ENCODE measurements at places on chromosomes 3 and 15. TPM values are rescaled to one million over a fixed set of nuclear protein-coding genes. Genes with fewer than 3 reads are reported as not detected.

SCAMP5 gene
- total RNA-seq, result 58.0 TPM

LINGO1 gene
- total RNA-seq, result 35.1 TPM

GRCh38 chr3:160225176-160226025, at the start of gene C3orf80:
Gene C3orf80 (plus strand): TSS chr3:160225422. CDS start chr3:160225636, 214 bp downstream.
- peak; percentile 45 for DNase-seq
- peaks cover 7% of the 10 kb centered on the region for H3K4me1 ChIP-seq
- H3K27ac ChIP-seq, result peak within 1 kb of the TSS; percentile 59
- H3K27me3 ChIP-seq, result peaks cover 65% of the 10 kb centered on the region
- H3K4me3 ChIP-seq, result peak within 1 kb of the TSS; percentile 74
- H3K36me3 ChIP-seq, result no peaks in the 10 kb centered on the region

- peaks cover 40% of the 10 kb centered on the region for H3K4me1 ChIP-seq
- H3K36me3 ChIP-seq, result peaks cover 9% of the 10 kb centered on the region
- no peak for DNase-seq
- peak overlapping the region; percentile 97 for H3K27ac ChIP-seq
Measured at GRCh38 chr3:177196456-177197040, 734 bp downstream of the TBL1XR1 start.

DNA sequence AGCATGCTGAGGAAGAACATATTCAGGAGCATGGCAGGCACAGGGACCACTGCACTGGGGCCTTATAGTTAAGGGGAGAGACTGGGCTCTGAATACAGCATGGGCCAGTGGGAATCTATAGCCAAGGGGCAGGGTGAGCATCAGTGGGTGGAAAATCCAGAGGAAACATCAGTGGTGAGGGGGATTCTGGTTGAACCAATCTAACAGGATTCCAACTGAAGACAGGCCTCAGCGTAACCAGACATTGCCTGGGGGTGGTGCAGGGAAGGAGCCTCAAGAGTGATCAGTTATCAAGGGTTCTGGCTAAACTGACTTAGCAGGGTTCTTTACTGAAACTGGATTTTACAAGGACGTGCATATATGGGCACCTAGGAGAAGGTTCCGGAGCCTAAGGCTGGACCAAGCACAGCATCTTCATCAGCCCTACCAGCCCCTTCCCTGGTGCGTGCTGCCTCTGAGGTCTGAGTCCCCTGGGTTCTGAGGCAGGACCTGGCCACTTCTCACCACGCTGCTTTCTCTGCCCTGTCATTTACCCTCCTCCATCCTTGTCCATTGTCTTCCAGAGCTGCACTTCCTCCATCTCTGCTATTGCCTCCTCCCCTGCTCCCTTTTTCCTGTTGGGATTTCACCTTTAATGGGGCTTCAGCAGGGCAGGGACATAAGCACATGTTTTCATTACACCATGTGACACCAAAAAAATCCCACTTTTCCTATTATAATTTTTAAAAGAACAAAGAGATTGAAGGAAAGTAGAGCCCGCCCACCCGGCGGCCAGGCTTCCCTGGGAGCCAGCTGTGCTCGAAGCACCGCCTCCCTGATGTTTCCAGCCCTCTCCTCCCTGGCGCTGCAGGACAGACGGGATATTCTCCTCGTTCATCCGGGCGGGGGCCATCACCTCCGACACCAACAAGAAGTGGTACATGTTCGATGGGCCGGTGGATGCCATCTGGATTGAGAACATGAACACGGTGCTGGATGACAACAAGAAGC, 52.1 kb downstream of the DNAH1 start:
- H3K27ac ChIP-seq, result no peak overlapping the region
- no peaks in the 10 kb centered on the region for H3K4me1 ChIP-seq
- H3K27me3 ChIP-seq, result peaks cover 12% of the 10 kb centered on the region

- no peak overlapping the region for H3K4me3 ChIP-seq
- no peak for DNase-seq
- H3K4me1 ChIP-seq, result no peaks in the 10 kb centered on the region
- no peak overlapping the region for H3K27ac ChIP-seq
Measured at GRCh38 chr3:170893895-170894294, 14.5 kb downstream of the EIF5A2 start.

DNA sequence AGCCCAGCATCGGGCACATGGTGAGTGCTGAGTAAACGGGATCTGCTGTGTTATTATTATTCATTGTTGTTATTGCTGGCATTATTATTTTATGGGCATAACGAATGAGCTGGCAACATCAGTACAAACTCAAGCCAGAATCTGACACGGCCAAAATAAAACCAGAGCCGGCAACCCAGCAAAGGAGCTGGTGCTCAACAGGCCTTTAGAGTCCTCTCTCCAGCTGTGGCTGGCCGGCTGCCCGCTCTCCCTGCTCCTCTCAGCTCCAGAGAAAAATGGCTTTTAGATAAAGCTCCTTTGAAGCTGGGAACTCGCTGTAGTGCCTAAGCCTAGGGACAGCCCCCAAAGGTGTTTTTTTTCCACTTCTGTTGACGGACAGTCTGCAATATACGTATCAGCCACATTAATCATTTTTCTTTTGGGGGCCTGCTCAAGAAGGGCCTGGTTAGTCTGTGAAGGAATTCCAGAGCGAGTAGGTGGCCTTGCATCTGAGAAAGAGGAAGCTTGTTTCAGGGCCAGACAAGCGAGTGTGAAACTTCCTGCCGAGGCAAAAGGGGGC, 193.9 kb upstream of the UBE2E1 start:
- H3K4me1 ChIP-seq, result peaks cover 8% of the 10 kb centered on the region
- H3K27ac ChIP-seq, result peak overlapping the region; percentile 37
- no peaks in the 10 kb centered on the region for H3K36me3 ChIP-seq
- DNase-seq, result no peak
- H3K4me3 ChIP-seq, result no peak overlapping the region

GRCh38 chr3:143217283-143217682, 97.7 kb downstream of the CHST2 start:
- H3K27ac ChIP-seq, result no peak overlapping the region
- no peak for DNase-seq
- H3K4me3 ChIP-seq, result no peak overlapping the region
- H3K27me3 ChIP-seq, result no peaks in the 10 kb centered on the region
- peaks cover 4% of the 10 kb centered on the region for H3K4me1 ChIP-seq

- peaks cover 17% of the 10 kb centered on the region for H3K4me1 ChIP-seq
- H3K27ac ChIP-seq, result no peak overlapping the region
- H3K4me3 ChIP-seq, result no peak overlapping the region
Measured at GRCh38 chr3:50170689-50171088, 15.6 kb downstream of the SEMA3F start.

GRCh38 chr3:10933470-10933804, 59.1 kb upstream of the SLC6A1 start:
- H3K27me3 ChIP-seq, result peaks cover 26% of the 10 kb centered on the region
- no peak for DNase-seq
- no peak overlapping the region for H3K27ac ChIP-seq
- H3K36me3 ChIP-seq, result no peaks in the 10 kb centered on the region
- no peak overlapping the region for H3K4me3 ChIP-seq

GRCh38 chr15:81091889-81092558, 42.0 kb upstream of the CFAP161 start:
- no peaks in the 10 kb centered on the region for H3K36me3 ChIP-seq
- DNase-seq, result no peak
- H3K27ac ChIP-seq, result no peak overlapping the region
- H3K4me1 ChIP-seq, result no peaks in the 10 kb centered on the region
- H3K4me3 ChIP-seq, result no peak overlapping the region

DNA sequence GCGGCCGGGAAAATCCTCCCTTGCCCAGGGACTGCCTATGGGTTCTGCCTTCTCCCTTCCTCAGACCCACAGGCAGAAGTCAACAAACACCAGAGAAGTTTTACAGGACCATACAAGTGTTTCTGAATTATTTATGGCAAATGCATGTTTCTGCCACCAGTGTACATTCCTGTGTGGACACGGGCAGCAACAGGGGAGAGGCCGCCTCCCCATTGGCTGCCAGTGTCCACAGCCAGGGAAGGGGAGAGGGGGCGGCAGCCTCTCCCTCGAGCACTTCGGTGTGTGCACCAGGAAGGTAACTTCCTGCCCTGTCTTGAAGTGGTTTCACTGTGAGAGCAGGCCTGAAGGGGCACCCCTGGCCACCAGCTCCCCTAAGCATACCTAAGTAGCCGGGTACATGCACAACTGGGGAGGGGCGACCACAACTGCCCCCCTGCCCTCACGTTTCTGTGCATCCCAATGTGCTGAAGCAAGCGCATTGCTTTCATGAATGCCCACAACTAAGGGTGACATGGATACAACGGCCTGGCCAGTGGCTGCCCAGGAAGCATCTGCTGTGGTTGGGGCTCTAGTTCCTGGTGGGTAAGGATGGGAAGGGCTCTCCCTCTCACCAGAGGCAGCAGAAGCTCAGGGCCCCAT, 14.8 kb upstream of the SHISA5 start:
- H3K36me3 ChIP-seq, result peaks cover 4% of the 10 kb centered on the region
- H3K27me3 ChIP-seq, result no peaks in the 10 kb centered on the region
- no peak overlapping the region for H3K27ac ChIP-seq
- DNase-seq, result no peak

DPPA2 gene
- 0.69 TPM for total RNA-seq

AADACL2 gene
- total RNA-seq, result not detected

- DNase-seq, result no peak
- peaks cover 5% of the 10 kb centered on the region for H3K4me1 ChIP-seq
- H3K36me3 ChIP-seq, result no peaks in the 10 kb centered on the region
Measured at GRCh38 chr15:70777170-70777926, 14.0 kb upstream of the UACA start.

GRCh38 chr3:81581966-81582599, 179.4 kb downstream of the GBE1 start:
- peaks cover 15% of the 10 kb centered on the region for H3K4me1 ChIP-seq
- no peaks in the 10 kb centered on the region for H3K36me3 ChIP-seq
- no peak overlapping the region for H3K4me3 ChIP-seq
- H3K27me3 ChIP-seq, result no peaks in the 10 kb centered on the region

DNA sequence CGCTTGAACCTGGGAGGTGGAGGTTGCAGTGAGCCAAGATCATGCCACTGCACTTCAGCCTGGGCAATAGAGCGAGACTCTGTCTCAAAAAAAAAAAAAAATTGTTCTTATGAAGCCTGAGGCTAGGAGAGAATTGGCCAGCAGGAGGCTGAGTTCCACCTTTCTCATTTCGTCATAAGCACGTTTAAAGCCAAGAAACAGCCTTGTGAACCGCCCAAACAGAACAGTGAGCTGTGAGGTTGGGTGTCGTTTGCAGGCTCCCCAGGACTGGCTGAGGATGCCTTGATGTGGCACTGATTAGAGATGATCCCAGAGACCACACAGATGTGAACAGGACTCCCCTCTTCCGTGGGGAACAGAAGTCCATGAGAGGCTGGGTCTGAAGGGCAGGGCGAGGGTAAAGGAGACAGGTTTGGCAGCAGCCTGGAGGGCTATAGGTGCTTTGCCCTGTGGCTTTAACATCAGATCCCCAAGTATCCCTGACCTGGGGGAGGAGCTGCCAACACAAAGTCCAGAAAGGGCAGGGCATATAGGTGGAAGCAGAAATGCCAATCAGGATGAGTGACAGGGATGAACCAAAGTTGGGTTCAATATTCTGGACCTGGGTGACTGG, 52.9 kb downstream of the CLEC3B start:
- peaks cover 2% of the 10 kb centered on the region for H3K4me1 ChIP-seq
- DNase-seq, result no peak
- H3K27me3 ChIP-seq, result peaks cover 8% of the 10 kb centered on the region
- H3K27ac ChIP-seq, result peak overlapping the region; percentile 81
- no peaks in the 10 kb centered on the region for H3K36me3 ChIP-seq
- no peak overlapping the region for H3K4me3 ChIP-seq

GRCh38 chr3:113531826-113532697, at the start of gene SIDT1:
Gene SIDT1 (plus strand): TSS chr3:113532555. CDS start chr3:113533022, 467 bp downstream.
- no peaks in the 10 kb centered on the region for H3K36me3 ChIP-seq
- H3K27me3 ChIP-seq, result peaks cover 89% of the 10 kb centered on the region
- peaks cover 10% of the 10 kb centered on the region for H3K4me1 ChIP-seq
- H3K4me3 ChIP-seq, result peak within 1 kb of the TSS; percentile 76
- no peak within 1 kb of the TSS for H3K27ac ChIP-seq

CFAP92 gene
- total RNA-seq, result 2.7 TPM

- peaks cover 2% of the 10 kb centered on the region for H3K36me3 ChIP-seq
- peaks cover 11% of the 10 kb centered on the region for H3K4me1 ChIP-seq
- no peak overlapping the region for H3K4me3 ChIP-seq
- DNase-seq, result no peak
- H3K27ac ChIP-seq, result no peak overlapping the region
Measured at GRCh38 chr15:40767838-40768500, 1.8 kb upstream of the C15orf62 start.

- H3K36me3 ChIP-seq, result no peaks in the 10 kb centered on the region
- H3K4me3 ChIP-seq, result no peak overlapping the region
- H3K27ac ChIP-seq, result no peak overlapping the region
- no peaks in the 10 kb centered on the region for H3K27me3 ChIP-seq
- H3K4me1 ChIP-seq, result no peaks in the 10 kb centered on the region
Measured at GRCh38 chr15:99755692-99756409, 22.6 kb upstream of the LYSMD4 start.

DNA sequence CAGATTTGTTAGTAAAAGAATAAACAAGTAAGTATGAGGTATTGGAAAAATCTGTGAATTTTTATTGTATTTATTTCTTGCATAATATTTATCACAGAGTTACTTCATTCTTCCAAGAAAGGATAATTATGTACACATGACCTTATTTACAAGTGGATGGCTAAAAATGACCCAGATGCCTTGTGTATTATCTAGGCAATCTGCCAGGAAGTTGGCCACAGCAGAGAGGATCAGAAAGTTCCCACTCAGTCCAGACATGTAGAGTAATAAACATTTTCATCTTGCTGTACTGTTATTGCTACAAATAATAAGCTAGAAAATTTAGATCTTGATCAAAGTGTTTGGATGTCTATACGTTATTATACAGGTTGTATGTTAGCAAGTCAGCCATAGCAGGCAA, 317.1 kb downstream of the EPHA6 start:
- DNase-seq, result no peak
- H3K36me3 ChIP-seq, result no peaks in the 10 kb centered on the region
- no peaks in the 10 kb centered on the region for H3K4me1 ChIP-seq
- no peak overlapping the region for H3K4me3 ChIP-seq

RLBP1 gene
- total RNA-seq, result not detected

DNA sequence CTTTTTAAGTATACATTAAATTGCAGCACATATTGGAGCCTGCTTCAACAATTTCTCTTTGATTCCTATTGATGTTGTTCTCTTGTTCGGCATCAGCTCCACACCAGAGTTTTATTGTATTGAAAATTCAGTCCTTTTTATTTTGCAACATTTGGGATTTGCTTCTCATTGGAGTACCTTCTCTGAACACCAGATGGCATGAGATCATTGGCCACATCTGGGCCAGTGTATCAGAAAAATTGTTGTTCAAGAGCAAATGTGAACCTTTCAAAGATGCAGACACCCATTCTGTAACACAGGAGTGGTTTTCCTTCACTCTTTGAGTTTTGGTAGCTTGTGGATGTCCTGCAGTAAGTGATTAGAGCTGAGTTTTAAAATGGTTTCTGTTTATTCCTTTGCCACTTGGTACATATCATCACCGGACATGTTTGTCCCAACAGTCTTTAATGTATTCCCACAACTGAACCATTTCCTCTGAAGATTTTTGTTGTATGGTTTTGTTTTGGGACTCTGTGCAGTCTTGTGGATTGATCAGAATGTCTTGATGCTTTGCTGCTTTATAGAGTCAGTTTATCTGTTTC, 96.1 kb downstream of the MCTP2 start:
- DNase-seq, result no peak
- peaks cover 3% of the 10 kb centered on the region for H3K4me1 ChIP-seq
- H3K27ac ChIP-seq, result no peak overlapping the region
- no peak overlapping the region for H3K4me3 ChIP-seq
